ENCODE measurements at places on chromosomes 16 and 17. TPM values are rescaled to one million over a fixed set of nuclear protein-coding genes. Genes with fewer than 3 reads are reported as not detected.

SPNS2 gene
- total RNA-seq, result 30.0 TPM

DNA sequence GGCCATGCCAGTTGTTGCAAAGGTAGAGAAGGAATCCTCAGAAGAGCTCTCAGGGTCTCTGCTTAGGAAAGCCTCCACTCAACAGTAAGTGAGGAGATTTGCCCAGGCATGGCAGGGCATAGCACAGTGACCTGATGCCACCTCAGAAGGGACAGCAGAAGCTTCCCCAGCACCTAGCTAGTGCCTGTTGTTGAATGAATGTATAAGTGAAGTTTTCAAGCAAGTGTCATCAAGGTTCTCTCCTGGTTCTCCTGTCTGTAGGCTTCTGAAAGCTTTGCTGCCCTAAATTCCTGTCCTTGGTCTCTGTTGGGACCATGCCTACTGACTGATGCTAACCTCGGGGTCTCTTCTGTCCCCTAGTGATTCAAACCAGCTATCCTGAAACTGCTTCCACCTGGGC is 114.9 kb upstream of the TBX2 start:
- DNase-seq, result no peak

GRCh38 chr16:31344712-31345111 is 10.3 kb upstream of the ITGAX start:
- no peak for DNase-seq

OTOP2 gene
- not detected for total RNA-seq

FN3KRP gene
- total RNA-seq, result 25.7 TPM

DNA sequence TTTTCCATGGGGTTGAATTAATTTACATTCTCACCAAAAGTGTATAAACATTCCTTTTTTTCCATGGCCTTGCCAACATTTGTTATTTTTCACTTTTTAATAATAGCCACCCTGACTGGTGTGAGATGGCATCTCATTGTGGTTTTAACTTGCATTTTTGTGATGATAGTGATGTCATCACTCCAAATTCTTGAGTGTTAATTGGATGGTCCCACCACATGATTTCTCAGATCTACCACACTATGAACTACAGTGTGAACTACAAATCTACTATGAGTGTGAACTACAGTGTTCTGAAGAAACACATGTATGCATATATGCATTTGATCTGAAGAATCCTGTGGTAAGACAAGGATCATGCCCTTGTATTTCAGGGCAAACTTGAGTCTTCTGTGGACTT is 340.1 kb downstream of the ABCC12 start:
- DNase-seq, result no peak

GRCh38 chr17:9907883-9908648 is 3.0 kb upstream of the RCVRN start:
- DNase-seq, result no peak

DOC2B gene
- 23.5 TPM for total RNA-seq

GPRC5C gene
- 153 TPM for total RNA-seq

DNA sequence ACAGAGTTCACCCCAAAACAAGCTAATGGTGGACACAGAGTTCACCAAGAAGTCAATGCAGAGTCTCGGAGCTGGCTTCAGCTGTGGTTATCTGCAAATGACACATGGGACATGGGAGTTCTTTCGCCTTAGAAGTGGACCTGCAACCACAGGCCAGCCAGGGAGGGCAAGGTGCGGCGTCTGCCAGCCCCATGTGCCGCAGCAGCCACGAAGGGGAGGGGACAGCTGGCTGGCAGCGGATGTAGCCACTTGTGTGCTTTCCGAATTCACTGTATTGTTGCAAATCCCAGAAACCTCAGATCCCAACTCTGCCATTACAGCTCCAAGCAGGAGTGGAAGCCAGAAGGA is 24.8 kb downstream of the LMF1 start:
- DNase-seq, result no peak

DNA sequence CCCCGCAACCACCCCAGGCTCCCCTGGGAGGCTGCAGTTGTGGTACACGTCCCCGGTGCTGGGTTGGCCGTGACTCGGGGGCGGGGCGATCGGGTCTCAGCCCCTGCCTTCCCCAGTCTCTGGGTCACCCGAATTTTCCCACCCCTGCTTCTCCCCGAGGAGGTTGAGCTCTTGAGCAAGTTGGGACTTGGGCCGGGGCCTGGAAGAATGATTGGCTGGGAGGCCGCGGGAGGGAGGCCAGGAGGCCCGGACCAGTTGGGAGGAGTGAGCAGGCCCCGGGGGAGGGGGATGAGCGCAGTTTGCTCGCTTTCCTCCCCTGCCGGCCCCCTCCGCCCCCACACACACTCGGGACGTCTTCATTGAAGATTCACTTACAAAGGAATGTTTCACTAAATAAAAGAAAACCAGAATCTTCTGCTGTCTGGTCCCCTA is 4.5 kb upstream of the HEXIM1 start:
- DNase-seq, result peak; percentile 91

ZNF747 gene
- total RNA-seq, result 10.4 TPM

DNA sequence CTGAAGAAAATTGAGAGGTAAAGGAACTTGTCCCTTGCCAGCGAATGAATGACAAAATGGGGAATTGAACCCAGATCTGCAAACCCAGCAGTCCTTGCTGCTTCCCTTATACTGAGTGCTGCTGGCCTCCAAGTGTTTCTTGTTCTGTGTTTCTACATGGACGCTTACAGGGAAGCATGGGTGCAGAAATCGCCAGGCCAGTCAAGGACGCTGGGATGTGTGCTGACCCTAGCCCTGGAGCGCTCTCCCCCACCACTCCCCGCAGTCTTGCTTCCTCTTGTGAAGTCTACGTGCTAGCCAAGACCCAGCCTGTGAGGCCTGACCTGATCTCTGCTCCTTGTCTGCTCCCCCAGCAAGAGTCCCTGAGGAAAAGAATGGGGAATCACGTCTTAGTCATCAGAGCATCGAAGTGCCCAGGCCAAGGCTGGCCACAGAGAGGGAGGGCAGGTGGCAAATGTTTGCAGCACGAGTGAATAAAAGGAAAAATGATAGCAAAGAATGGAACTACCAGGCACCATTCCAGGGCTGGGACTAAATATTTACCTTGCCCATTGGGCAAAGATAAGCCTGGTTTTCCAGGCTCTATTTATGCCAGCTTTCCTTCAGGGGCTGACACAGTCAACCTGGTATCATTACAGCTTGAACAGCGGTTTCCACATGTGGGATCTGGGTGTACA is 17.4 kb downstream of the CA4 start:
- DNase-seq, result no peak

DNA sequence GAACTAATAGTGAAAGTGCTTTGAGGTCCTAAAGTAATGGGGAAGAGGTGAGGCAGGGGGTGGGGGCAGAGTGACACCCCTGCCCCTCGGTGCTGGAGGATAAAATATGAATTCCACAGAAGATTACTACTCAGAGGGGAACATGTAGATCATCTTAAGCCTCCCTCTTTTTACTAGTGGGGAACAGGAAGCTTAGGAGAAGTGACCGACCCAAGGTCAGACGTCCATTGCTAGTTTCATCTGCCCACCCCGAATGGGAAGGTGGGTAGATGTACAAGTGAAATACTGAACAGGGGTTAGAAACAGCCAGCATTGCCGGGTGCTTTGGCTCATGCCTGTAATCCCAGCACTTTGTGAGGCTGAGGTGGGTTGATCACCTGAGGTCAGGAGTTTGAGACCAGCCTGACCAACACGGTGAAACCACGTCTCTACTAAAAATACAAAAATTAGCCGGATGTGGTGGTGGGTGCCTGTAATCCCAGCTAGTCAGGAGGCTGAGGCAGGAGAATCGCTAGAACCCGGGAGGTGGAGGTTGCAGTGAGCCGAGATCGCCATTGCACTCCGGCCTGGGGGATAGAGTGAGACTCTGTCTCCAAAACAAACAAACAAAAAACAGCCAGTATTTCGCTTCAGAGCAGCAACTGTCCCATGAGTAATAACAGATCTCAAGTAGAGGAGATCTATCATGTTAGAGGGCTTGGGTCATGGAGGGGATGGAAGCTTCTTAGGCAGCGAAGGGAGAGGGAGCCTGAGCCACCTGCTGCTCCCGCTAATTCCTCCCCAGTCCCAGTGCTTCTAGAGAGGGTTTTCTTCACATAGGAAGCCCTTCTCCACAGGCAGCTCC is 1.2 kb upstream of the NR1D1 start:
- DNase-seq, result no peak

LGALS9B gene
- total RNA-seq, result not detected

PMFBP1 gene
- total RNA-seq, result 1.6 TPM

- no peak for DNase-seq
Observed at GRCh38 chr16:82524976-82525375, 101.8 kb upstream of the CDH13 start.

RPL13 gene
- 2,389 TPM for total RNA-seq

DNA sequence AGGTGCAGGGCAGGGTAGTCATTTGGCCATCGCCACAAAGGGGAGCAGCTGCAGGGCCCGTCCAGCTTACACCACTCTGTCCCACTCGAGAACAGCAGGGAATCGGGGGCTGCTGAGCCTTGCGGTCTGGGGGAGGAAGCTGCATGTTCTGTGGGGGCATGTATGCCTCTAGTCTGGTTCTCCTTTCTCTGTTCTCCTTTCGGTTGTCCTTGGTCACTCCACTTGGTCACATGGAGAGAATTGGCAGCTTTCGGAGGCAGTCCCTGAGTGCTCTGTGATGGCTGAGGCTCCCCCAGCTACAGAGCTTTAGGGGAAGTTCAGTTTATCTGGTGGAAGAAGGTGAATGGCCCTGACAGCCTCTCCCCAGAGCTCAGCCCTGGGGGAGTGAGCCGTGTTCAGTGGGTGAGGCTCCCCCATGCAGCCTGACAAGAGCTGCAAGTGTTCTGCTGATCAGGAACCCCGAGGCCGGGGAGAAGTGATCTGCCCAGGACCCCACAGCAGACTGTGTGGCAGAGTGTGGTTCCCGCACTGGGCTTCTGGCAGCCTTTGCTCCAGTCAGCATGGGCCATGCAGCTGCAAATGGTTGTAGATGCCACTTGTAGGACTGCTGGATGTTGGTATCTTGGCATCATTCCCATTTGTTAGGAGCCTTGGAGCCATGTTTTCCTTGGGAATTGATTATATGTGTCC is 22.3 kb upstream of the SMPD3 start:
- DNase-seq, result no peak

GRCh38 chr16:68732042-68732680 is 4.9 kb upstream of the CDH1 start:
- peak; percentile 70 for DNase-seq

WNT9B gene
- 1.1 TPM for total RNA-seq

- DNase-seq, result no peak
Observed at GRCh38 chr17:58626905-58627304, 64.9 kb downstream of the TEX14 start.
